ENCODE measurements at places on chromosomes 6 and 20. TPM values are rescaled to one million over a fixed set of nuclear protein-coding genes. Genes with fewer than 3 reads are reported as not detected.

DNA sequence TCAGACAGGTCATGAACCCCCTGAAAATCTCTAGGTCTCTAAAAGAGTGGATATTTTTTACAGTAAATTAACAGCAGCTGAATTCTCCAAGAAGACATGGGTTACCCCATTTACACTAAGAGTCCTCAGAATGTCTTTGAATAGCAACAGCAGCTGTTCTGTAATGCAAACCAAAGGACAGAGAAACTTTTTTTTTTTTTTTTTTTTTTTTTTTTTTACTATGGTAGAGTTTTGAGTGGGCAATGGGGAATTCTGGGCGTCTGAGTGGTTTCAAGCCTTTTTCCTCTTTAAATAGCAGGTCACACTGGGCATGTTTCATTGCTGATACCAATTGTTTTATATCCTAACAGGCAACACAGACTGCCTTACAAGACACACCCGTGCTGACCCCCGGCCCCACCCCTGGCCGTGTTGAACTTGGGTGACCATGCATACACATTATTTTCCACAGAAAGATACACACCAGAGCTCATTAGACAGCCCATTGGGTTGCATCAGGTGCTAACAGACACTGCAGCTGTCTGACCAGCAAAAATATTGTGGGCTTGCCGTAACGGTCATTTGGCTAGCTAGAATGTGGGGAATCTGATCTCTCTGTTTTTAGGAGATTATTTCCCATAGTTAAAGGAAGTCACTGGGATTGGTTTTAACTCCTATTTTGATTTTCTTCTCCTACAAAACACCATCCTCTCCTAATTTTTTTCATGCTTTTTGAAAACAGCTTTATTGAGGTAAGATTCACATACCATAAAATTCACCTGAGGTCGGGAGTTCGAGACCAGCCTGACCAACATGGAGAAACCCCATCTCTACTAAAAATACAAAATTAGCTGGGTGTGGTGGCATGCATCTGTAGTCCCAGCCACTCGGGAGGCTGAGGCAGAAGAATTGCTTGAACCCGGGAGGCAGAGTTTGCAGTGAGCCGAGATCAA is 26.7 kb upstream of the IRF4 start:
- H3K4me3 ChIP-seq = no peak overlapping the region
- no peak overlapping the region for H3K27ac ChIP-seq
- H3K36me3 ChIP-seq = no peaks in the 10 kb centered on the region
- no peaks in the 10 kb centered on the region for H3K4me1 ChIP-seq
- DNase-seq = no peak
- peaks cover 3% of the 10 kb centered on the region for H3K27me3 ChIP-seq

- H3K36me3 ChIP-seq = no peaks in the 10 kb centered on the region
- H3K27ac ChIP-seq = no peak overlapping the region
- no peaks in the 10 kb centered on the region for H3K27me3 ChIP-seq
- H3K4me3 ChIP-seq = no peak overlapping the region
- H3K4me1 ChIP-seq = no peaks in the 10 kb centered on the region
Measured at GRCh38 chr6:112193535-112194051, 60.8 kb downstream of the LAMA4 start.

GRCh38 chr6:20827798-20828197 is 293.5 kb downstream of the CDKAL1 start:
- H3K27ac ChIP-seq = no peak overlapping the region
- H3K4me1 ChIP-seq = no peaks in the 10 kb centered on the region
- H3K36me3 ChIP-seq = no peaks in the 10 kb centered on the region

DNA sequence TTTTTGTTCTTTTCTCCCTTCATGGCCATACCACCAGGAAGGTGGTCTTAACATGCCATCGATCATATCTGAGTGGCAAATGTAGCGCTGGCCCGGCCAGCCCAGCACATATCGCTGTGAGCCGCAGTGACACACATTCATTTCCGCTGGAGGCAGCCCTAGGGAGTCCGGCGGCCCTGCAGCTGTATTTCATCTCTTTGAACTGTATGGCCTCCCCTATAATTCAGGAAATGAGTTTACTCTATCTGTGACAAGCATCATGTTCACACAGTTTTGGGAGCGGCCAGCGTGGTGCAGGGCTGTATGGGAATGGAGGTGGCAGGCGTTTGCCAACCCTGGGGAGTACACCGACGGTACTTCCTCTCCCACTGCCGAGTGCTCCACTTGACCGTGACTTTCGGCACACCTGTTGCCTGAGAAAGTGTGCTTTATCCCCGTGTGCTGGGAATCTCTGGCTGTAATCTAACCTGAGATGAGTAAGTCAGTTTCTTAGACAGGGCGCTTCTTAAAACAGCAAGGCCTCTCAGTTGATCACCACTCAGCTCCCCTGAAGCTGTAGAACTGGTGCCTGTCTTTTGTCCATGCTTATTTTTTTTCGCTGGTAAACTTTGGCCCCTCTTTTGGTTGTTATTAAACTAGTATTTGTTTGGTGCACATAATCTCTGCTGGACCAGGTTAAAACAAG is 257.1 kb upstream of the TAB2 start:
- no peaks in the 10 kb centered on the region for H3K27me3 ChIP-seq
- no peak for DNase-seq
- H3K4me1 ChIP-seq = peaks cover 9% of the 10 kb centered on the region

DNA sequence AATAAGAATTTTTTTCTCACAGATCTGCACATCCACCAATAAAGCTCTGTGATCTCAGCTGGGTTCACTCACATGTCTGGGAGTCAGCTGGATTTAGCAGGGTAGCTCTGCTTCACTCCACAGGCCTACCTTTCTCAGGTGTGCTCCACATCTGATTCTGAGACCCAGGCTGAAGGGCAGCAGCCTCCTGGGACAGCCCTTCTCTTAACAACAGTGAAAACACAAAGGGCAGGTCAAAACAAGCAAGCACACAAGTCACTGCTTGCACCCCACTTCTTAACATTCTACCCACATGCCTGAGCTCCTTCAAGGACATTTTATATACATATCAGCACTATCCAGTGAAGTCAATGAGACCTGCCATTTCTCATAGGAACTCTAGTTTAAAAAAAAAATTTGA is 96.0 kb upstream of the MAP3K4 start:
- no peaks in the 10 kb centered on the region for H3K36me3 ChIP-seq
- H3K4me3 ChIP-seq = no peak overlapping the region
- H3K4me1 ChIP-seq = no peaks in the 10 kb centered on the region
- H3K27me3 ChIP-seq = no peaks in the 10 kb centered on the region

DNA sequence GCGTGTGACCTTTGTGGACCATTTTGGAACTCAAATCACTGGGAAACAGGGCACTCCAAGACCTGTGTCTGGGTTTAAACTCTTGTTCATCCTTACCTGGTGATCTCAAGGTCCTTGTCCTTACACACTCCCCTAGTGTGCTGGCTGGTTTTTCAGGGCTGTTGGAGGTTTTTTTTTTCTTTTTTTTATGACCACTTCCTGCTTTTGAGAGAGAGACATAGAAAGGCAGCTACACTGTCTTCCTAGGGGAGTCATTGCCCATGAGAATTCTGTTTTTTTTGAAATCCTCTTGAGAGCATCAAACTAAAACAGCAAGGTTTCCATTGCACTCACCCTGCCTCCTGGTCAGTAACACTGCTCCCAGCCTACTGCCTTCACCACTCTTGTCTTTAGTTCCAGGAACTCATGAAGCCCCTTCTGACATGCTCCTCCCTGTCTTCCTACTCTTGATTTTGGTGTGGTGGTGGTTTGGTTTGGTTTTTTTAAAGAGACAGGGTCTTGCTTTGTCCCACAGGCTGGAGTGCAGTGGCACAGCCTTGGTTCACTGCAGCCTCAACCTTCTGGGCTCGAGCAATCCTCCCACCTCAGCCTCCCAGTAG is 28.6 kb downstream of the PRPH2 start:
- no peak overlapping the region for H3K4me3 ChIP-seq
- H3K36me3 ChIP-seq = peaks cover 2% of the 10 kb centered on the region
- peak overlapping the region; percentile 33 for H3K27ac ChIP-seq
- no peaks in the 10 kb centered on the region for H3K4me1 ChIP-seq
- no peak for DNase-seq

- no peak overlapping the region for H3K27ac ChIP-seq
- DNase-seq = no peak
- H3K4me3 ChIP-seq = no peak overlapping the region
- no peaks in the 10 kb centered on the region for H3K27me3 ChIP-seq
- H3K36me3 ChIP-seq = no peaks in the 10 kb centered on the region
Measured at GRCh38 chr6:129989396-129989795, 29.0 kb upstream of the L3MBTL3 start.

The TMEM74B gene
- total RNA-seq = 3.6 TPM

The MCCD1 gene
- not detected for total RNA-seq

All from prostate gland (tissue), 2 donors.